ENCODE measurements at places on chromosomes 4 and X.

- DNase-seq: no peak
These were observed 91.5 kb downstream of the GEMIN8 start for GRCh38 chrX:13938051-13938828.

GRCh38 chrX:64925480-64925879, 50.8 kb downstream of the ZC4H2 start:
- no peak for DNase-seq

DNA sequence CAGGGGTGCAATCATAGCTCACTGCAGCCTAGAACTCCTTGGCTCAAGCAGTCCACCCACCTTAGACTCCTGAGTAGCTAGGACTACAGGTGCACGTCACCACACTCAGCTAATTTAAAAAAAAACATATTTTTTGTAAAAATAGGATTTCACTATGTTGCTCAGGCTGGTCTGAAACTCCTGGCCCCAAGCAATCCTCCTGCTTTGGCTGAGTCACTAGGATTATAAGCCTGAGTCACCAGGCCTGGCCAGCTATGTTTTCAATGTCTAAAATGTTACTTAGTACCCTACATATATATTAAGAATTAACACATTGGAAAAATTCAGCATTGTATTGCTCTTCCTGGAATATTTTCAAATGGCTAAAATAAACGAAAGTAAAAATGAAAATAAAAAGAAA, 37.5 kb downstream of the PNPLA4 start:
- DNase-seq: no peak

- DNase-seq: no peak
These were observed 55.7 kb upstream of the IQSEC2 start for GRCh38 chrX:53337101-53337500.

- no peak for DNase-seq
These were observed 177.4 kb upstream of the IL15 start for GRCh38 chr4:141459020-141459419.

GRCh38 chr4:36317721-36318120, 36.3 kb downstream of the DTHD1 start:
- DNase-seq: no peak

DNA sequence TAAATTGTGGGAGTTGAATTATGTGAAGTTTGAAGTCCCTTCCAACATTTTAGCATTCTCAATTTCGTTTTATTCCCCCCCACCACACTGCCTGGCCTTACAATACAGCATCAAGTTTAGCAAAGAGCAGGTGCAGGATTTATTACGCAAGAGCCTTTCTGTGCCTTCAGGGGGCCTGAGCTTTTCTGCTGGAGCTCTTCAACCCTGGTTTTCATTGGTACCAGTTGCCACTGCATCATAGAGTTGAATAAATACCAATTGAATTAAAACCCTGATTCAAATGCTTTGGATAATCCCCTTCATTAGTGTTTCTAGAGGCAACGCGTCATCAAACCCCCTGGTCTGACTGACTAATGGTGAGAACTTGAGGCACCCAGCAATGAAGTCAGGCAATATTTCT, 43.6 kb upstream of the KIT start:
- no peak for DNase-seq

DNA sequence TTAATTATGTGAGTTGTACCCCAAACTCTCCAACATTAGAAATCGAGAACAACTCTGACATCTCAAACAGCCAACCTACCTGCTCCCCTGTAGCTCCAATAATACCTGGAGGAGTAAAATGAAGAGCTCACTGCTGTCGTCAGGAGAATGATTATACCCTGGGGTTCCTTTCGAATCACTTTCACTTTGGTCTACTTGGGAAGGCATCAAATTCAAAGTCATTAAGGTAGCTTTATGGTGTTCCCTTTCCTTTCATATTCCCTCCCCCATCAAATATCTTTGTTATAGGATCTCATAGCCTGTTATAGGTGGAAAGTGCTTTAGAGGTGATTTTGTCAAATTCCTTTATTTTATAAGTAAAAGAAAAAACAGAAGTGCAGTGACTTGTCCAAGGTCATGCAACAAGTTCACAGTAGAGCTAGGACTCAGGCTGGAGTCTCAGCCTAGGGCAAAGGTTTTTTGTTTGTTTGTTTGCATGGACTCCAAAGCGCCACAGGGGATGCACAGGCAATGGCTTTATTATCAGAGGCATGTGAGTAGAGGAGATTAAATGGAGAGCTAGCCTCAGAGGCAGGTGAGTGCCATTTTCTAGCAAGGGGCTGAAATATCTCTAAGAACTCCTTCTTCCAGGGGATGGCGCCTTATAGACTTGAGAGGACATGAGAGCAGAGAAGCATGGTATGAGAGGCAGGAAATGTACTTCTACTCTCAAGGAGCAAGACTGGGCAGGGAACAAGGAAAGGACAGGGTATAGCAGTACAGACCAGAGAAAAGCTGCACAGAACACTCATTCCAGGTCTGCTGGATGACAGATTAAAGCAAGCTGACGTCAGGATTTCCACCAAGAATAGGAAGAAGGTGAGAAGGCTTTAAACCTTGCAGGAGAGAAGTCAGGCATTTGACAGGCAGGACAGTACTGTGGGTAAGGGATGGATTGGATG, 262.1 kb upstream of the GPC4 start:
- DNase-seq: no peak

DNA sequence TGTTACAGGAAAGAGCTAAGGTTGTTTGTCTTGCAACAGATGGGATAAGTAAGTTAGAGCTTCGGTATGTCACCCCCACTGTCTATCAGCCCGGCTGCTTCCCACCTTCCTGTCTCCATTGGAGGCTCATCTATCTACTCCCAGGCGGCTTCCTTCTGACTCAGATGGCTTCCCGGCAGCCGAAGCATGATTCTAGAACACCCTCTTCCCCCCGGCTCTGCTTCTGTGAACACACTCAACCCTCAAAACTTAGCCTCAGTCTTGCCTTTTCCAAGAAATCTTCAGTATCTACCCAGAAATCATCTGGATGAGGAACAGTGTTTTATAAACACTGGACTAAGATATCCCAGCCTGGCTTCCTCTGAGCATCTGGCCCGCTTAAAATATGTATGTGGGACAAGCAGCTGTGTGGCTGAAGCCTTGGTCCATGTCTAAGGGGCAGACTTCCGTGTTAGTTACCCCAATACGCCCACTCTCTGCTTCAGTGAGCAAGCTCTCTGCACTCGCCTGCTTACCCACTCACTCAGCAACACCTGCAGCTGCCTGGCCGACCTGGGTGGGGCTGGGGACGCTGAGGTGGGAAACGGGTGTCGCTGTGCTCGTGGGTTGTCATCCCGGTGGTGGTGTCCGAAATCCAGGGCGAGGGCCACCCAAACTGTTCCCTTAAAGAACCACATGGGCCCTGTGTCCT, 12.0 kb upstream of the SLC2A9 start:
- DNase-seq: no peak

DNA sequence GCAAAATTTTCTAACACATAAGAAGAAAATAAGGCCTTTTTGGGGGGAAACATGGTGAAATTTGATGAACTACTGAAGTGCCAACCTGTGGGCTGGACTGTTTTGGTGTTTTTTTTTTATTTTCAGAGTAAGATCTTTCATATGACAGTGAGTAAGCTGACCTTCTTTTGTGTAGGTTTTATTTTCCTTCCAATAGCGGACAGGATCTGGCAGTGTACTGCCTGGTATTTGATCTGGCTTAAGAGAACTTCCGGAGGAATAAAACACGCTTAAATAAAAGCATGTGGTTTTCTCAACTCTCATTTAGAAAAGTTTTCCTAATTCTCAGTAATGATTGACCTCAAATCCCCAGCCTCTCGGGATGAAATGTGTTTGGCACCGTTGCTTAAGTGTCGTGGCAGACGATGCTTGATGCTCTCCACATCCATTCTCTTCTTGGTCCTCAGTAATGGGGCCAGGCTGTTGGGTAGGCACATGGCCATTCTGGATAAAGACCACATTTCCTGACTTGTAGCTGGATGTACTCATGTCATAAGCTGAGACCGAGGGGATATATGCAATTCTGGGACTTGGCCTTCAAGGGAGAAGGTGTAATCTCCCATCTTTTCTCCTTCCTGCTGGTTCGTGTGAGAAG, 65.6 kb upstream of the PDLIM3 start:
- no peak for DNase-seq

GRCh38 chr4:54402880-54403480, 173.9 kb downstream of the PDGFRA start:
- no peak for DNase-seq

- DNase-seq: no peak
These were observed 248.6 kb downstream of the HNRNPD start for GRCh38 chr4:82124932-82125786.

- DNase-seq: no peak
These were observed 57.1 kb upstream of the GUCY1A1 start for GRCh38 chr4:155609455-155610059.

GRCh38 chr4:128587382-128587781, 222.1 kb upstream of the JADE1 start:
- DNase-seq: no peak

DNA sequence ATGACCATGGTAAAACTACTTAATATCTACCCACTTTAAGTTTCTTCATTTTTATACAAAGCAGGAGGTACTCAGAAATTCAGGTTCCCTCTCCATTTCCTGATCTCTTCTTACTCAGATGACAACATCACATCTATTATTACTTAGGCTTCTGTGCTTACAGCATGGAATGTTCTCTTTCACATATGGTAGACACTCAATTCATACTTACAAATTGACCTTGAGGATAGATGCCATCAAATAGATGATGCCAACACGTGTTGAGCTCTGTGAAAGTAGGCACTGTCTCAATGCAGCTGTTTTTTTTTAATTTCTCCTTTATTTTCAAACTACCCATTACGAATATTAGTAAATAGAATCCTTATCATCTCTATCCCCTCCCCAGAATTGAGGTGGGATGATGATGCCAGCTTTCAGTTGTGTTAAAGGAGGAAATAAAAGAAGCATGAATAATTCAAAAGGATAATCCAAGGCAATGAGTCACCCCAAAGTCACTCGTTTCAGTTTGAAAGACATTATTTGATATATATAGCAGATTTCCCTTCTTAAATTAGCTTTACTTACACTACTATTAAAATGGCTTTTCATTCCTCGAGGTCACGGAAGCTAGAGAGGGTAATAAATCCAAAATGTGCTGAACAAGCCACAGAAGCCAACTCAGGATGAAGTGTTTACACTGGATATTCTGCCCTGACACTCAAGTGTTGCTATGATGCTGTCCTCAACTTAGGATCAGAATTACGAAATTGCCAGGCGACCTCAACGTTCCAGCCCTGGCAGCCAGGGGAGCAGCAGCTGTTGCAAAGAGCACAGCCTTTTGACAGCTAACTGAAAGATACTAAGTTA, 124.2 kb upstream of the EOLA2 start:
- no peak for DNase-seq

GRCh38 chr4:11468901-11469300, 40.2 kb upstream of the HS3ST1 start:
- no peak for DNase-seq

- DNase-seq: no peak
These were observed 226.1 kb downstream of the QDPR start for GRCh38 chr4:17285747-17286146.

DNA sequence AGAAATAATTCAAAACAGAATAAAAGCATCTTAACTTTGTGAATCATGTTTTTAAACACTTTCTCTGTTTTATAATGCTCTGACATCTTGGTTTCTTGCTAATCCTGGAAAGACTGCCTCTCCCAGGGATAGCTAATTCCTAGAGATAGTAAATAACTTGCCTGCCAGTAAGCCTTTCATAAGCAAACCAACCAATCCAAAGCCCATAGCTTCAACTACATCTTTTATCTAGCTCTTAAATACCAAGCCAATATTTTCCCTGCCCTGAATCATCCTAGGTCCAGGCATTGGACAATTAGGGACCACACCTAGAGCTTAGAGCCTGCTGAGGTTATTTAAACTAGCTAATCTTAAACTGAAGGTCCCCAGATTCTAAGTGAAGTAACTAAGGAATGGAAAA, 223.7 kb upstream of the DIPK2B start:
- no peak for DNase-seq

DNA sequence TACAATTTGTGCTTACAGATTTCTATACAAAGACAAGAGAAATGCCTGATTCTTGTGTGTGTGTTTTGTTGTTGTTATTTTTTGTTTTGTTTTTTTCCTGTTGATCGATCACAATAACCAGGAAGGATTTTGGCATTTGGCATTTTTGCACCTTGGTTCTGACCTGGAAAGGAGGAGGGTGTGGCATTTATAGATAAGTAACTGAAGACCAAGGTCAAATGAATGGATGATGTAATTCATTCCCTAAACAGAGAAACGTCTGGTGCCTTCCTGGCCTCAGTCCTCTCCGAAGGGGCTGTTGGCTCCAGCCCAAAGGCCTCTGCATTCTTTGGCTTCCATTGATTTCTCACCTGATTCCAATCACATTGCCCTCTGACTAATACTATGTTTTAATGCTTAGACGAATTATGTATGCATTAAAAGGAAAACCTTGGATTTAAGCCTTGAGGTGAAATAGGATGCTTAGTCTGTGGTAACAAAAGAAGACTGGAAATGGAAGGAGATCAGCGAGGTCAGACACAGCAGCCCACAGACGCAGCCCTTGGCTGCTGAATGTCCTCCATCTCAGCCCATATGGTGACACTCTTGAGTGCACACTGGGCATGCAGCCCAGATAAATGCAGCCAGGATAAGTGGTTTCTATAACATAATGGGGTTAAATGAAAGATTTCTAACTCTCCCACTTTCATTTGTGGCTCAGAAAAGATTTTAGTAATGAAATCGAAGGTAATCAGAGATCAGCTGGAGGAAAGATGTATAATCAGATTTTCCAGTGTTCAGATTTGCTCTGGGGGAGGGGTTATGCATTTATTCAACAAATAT, 60.5 kb upstream of the TRIM2 start:
- DNase-seq: no peak

DNA sequence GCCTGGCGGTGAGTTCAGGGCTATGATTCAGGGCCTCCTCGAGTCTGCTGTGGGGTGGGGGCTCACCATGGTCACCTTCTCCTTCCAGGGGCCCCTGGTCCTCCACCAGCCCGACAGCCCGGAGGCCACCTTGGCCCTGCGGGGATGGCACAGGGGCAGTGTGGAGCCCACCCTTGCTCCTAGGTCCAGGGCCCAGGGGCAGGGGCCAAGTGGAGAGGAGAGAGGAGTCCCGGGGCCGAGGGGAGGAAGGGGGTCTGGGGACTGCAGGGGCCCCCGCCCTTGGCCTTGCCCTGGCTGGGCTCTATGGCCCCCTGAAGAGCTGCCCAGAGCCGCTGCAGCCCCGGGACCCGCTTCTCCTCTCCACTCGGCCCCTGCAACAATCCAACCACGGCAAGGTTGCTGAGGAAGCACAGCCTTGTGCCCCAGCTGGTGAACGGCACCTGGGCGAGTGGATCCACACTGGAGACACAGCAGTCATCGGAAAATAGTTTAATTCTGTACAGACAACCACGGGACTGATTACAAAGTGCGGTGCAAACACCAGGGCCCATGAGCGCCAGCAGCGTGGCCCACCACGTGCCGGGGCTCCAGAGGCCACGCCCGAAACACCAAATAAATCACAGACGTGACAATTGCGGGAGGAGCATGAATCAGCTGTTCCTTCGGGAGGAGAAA, 23.0 kb upstream of the CPLX1 start:
- DNase-seq: no peak

- DNase-seq: no peak
These were observed 140.8 kb upstream of the SFRP2 start for GRCh38 chr4:153929675-153930074.

GRCh38 chr4:169956091-169956843, 69.9 kb downstream of the MFAP3L start:
- DNase-seq: no peak

- peak; percentile 48 for DNase-seq
These were observed 968 bp downstream of the GPRIN3 start for GRCh38 chr4:89306486-89307177.
